ENCODE measurements at places on chromosomes 2 and 18. TPM values are rescaled to one million over a fixed set of nuclear protein-coding genes. Genes with fewer than 3 reads are reported as not detected.

XDH gene
- not detected for total RNA-seq

KCTD18 gene
- total RNA-seq = 15.2 TPM

FOXI3 gene
- not detected for total RNA-seq

- DNase-seq = no peak
Observed at GRCh38 chr2:43791035-43791765, 17.4 kb downstream of the DYNC2LI1 start.

DNA sequence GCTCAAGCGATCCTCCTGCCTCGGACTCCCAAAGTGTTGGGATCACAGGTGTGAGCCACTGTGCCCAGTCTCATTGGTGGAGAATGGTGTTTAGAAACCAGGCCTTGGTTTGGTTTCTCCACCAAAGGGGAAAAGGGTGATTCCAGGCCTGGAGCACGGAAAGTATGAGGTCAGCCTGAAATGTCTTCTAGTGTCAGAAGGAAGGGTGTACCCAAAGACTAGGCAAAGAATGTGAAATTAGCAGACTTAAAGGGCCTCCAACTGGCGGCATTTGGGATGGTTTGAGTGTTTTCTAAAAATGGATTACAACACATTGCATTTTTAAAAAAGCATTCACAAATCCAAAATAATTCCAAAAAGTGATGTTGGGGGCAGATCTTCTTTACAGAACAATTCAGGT, 139.6 kb downstream of the SH3BP4 start:
- peak; percentile 22 for DNase-seq

GRCh38 chr18:48124857-48125626, 194.6 kb upstream of the SMAD2 start:
- DNase-seq = no peak

DNA sequence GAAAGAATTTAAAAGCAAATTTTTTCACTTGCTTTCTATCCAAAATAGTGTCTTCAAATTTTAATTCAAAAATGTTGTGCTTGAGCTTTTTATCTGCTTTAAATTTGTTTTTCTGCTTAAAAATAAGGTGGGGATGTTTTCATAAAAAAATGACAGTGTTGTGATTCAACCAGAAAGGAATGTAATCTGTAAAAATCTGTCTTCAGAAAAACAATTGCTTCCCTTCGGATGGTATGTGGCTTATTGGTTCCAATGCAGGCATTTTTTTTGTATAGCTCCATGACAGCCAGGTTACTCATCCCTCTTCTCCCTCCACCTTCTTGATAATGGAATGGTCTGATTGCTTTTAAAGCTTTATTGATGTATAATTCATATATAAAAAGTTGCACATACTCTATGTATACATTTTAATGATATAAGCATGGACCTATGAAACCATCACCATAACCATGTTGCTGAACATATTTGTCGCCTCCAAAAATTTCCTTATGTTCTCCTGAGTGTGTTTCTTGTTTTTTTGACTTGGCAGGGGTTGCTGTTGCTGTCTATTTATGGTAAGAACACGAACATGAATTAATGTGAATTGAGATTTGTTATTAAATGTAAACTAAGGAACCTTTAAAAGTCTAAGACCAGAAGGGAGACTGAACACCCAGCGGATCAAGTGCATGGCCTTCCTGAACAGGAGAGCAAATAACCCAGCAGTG, 363.7 kb upstream of the SPHKAP start:
- DNase-seq = peak; percentile 57

Data from M059J (cell line).